ENCODE measurements at places on chromosomes 13 and 19.

DNA sequence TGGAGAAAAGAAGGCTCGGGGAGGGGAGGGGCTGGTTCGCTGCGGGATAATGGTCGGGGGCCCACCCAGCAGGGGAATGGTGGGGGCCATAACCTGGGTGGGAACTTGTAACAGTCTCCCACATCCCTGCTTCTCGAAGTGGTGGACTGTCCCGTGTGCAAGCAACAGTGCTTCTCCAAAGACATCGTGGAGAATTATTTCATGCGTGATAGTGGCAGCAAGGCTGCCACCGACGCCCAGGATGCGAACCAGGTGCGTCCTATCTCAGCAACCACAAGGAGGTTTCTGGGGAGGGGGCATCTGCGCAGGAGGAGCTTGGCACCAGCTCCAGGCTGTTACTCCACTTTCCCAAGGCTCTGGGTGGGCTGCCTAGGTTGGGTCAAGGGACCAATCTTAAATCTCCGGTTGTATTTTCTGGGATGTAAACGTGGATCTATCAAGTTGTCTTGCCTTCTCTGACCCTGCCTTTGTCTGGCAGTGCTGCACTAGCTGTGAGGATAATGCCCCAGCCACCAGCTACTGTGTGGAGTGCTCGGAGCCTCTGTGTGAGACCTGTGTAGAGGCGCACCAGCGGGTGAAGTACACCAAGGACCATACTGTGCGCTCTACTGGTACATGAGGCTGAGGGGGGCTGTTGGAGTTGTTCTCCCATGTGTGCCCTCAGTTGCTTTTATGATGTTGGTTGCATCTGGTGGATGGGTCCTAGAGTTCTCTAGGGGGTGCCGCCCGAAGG lies 1.6 kb downstream of the TRIM28 start:
- no peak for DNase-seq

DNA sequence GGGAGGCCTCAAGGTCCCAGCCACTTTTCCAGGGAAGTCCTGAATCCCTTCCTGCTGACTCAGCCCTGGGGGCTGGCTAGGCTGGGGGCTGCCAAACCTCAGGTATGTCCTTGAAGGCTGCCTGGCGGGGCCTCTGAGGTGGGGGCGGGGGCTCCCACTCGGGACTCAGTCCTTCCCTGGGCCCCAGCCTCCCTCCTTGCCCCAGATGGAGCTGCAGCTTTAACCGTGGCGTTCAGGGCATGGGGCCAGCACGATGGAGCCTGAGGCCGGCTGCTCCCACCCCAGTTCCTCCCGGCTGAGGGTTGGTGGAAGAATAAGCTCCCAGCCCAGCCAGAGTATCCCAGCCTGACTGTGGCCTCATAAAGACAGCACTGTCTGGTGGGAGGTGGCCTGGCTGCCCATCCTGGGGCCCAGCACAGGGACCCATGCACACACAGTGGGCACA lies 12.4 kb downstream of the CILP2 start:
- DNase-seq: no peak

DNA sequence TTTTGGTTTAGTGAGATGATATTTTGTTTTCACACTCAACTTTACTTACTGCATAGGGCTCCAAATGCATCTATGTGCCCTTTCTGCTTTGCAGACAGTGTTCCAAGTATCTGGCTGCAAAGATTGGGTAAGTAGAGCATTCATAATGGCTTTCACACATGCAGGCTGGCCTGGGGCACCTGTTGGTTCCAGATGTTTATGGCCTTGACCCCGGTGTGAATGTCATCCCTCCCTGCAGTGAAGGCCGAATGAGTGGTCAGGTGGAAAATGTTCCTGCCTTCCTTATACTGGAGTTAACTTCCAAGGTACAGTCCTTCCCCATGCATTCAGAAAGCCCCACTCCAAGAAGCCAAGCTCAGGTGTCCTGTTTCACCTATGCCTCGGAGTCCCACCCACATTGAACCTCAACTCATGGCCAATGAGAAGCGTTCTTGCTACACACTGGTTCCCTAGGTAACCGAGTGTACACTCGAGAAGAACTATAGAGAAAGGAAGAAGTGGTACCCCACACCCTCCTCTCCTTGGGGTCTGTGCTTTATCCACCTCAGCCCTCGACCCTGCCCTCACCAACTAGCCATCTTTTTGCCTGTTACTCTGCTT lies 23.0 kb upstream of the ZNF536 start:
- DNase-seq: no peak

DNA sequence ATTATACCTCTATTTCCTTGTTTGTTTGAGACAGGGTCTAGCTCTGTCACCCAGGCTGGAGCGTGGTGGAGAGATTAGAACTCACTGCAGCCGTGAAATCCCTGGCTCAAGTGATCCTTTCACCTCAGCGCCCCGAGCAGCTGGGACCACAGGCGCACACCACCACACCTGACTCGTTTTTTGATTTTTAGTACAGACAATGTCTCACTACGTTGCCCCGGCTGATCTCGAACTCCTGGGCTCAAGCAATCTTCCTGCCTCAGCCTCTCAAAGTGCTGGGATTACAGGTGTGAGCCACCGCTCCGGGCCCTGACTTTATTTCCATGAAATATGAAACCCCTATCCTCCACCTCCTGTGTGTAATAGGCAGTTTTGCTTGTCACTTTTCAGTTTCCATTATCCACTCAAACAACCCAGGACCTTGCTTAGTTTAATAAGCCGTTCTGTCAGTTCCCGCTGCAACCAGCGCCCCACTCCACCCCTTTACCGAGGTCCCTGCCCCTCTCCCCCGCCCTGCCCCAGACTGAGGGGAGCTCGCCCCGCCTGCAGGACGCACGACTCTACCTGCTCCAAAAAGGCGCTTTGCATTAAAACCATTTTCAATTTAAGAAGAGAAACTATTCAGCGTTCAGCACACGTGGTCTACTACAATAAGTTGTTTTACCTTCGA lies 16.9 kb downstream of the ZNF816 start:
- no peak for DNase-seq

DNA sequence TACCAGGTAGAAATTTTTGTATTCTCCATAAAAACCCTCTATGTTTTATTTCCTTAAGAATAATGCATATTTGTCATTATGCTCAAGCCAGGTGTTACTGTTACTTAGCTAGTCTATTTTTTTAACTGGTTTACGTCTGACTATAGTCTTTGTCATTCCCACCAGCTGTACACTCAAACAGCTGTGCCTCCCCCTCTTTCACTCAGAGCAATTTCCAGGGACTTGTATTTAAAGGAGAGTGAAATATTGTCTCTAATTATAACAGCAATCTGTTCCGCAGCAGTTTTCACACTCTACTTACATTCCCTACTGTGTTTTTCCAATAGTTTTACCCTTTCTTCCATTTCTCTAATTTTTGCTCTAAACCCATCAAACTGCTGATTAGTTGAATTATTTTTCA lies 813.6 kb upstream of the MIR17HG start:
- no peak for DNase-seq

DNA sequence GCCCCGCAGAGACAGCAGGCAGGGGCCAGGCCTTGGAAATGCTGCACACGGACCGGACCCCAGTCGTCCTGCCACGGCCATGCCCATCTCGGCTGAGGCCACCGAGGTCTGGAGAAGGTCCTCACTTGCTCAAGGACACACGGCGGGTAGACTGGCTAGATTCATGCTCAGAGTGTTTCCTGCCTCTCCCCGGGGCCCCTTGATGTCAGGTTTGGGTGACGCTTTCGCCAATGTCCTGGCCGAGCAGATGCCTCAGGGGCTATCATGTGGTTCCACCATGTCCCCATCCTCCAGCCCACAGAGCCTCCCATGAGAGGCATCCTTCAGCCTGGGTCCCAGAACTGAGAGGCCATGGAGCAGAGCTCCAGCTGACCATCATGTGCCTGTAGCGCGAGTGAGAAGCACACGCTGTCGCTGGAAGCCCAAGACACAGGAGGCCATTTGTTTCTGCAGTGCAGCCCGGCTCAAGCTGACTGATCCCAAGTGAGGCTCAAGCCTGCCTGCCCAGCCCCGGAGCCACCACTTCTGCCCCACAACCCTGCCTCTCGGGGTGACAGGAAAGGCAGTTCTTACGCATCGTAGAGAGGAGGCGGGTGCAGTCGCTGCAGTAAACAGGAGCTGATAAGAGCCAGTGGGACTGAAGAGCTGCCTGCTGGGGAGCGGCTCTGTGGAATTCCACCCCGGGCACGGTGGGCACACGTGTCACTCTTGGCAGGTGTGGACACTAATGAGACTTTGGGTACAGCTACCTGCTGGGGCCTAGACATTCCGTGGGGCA lies 53.9 kb upstream of the GAS6 start:
- DNase-seq: no peak

GRCh38 chr19:28504139-28504538 lies 708.8 kb downstream of the UQCRFS1 start:
- no peak for DNase-seq

GRCh38 chr19:29675120-29675649 lies 9.9 kb downstream of the PLEKHF1 start:
- no peak for DNase-seq

DNA sequence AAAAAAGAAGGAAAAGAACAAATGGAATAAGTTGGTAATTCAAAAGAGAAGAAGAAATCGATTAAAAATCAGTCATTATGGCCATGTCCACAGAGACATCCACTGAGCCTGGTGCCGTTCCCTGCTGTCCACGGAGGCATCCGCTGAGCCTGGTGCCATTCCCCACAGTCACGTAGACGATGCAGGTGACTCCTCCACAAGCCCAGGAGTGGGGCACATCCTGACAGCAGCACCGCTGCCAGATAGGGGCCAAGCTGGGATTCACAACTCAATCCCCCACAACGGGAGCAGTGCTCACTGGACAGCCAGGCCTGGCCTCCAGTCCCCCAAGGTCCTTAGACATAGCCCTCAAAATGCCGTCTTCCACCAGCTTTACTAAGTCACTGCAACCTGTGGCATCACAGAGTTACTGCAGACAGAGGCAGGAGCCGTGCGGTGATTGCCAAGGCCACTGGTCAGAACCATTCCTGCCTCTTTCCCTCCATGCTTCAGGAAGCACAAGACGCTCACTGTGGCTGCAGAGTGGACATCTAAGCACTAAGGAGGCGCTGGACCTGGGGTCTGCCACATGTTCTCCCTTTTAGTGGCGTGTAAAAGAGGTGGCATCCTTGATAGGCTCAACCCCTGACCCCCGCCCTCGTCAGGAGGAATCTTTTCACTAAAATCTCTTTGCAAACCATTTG lies 131.5 kb upstream of the SPACA7 start:
- DNase-seq: no peak

- no peak for DNase-seq
Observed at GRCh38 chr13:48410199-48410598, 2.7 kb downstream of the LPAR6 start.

DNA sequence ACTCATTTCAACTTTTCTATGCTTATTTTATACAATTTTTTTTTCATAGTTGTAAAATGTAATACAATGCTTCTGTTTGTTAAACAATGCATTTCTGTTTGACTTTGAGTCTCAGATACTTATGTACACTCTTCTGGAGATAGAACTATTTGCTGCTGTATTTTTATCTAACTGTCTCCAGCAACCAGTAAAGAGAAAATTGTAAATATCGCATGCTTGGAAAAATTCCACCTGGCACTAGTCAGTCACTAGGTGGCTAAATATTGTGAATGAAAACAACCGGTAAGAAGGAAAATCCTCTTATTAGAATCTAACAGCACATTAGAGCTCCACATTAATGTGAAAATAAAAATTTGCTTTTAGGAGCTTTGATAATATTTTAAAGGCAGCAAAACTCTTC lies 876.5 kb downstream of the PCDH9 start:
- DNase-seq: no peak

DNA sequence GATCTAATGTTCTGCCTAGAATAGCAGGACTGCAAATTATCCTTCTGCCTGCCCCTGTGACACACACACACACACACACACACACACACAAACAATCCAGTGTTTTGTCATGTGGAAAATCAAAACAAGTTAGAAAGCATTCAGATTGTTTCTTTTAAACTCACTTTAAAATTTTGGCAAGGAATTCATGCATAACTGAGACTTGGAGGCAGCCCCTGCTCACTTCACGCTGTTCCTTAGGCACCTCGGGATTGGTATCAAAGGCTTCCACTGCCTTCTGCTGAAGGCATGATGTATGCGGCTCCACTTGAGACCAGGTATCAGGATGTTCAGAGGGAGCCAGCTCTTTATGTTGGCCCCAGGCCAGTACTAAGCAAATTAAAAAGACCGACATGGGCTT lies 158.7 kb downstream of the OXGR1 start:
- DNase-seq: no peak

DNA sequence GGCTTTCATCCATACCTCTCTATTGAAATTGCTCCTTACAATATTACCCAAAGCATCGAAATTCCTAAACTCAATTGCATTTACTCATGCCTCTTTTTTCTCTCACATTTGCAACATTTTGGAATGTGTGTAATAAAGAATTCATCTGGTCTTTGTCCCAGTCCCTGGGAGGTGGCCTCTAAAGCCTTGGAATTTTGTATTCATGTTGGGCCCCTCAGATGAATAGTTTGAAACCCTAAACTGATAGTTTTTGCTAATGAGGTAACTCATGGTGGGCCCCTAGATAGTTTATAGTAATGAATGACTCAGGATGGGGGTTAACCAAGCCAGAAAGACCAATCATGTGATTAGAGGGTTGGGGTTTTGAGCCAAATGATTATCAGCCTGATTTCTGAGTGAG lies 490.4 kb downstream of the DIAPH3 start:
- no peak for DNase-seq

DNA sequence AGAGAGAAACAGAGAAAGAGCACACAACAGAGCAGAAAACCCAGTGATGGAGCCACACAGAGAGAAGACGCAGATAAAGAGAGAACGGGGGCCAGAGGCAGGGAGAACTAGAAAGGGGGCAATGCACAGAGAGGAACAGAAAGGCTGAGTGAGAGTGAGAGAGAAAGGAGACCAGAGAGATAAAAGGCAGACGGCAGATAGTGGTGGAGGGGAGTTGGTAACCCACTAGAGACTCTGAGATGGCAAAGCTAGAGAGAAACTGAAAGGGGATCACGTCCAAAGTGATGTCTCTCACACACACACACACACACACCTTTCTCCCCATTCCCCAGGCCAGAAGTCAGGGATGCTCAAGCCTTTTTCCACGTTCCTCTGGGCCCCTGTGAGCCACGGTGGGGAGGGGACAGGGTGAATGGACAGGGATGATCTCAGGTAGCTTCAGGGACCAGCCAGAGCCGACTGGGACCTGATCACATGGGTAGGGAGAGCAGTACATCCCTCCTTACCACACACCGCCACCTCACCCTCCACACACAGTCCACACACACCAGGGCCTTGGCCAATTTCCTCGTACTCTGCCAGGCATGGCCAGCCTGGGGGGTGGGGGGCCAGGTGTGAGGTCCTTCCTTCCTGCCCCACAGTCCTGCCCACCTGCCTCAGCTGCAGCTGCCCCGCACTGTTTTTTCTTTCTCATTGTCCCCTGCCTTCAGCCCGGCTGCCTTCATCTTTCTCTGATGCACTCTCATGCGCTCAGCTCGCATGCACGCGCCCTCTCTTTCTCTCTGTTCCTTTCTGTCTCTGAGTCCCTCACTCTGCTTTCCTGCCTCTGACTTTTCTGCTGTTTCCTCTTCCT lies 22.5 kb upstream of the POU2F2 start:
- DNase-seq: no peak

GRCh38 chr13:86087244-86087643 lies 288.0 kb upstream of the SLITRK6 start:
- DNase-seq: no peak
